ENCODE measurements at places on chromosomes 12 and 14. TPM values are rescaled to one million over a fixed set of nuclear protein-coding genes. Genes with fewer than 3 reads are reported as not detected.

DNA sequence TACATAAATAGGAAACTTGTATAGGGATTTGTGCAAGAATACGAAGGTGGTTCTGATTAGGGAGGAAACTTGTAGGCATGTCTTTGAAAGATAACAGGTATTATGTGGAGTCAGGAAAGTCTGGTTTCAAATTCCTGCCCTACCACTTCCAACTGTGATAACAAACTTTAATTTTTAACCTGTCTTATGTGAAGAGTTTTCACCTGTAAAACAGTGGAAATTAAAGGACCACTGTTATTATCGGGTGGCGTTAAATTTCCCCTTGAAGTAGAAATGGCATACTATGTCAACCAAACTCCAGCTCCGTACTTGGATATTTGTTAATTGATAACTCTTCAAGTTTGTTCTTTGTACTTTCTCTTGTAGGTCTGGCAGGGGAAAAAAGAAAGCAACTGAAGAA lies 6.1 kb downstream of the OR6C1 start:
- DNase-seq = no peak

DNA sequence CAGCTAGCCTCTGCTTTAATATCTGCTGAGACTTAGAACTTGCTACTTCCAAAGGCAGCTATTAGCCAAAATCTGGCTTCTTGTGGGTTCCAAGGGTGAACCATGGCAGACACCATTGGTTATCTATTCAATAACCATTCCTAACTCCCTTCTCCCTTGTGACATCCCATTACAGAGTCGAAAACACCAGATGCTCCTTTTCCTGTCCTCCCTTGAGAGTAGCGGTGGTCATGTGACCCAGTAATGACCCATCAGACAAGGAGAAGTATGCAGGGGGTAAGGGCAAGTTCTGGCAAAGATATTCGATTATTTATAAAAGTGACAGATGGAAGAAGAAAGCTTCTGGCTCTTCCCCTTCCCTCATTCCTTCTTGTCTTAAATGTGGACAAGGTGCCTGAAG lies 20.1 kb downstream of the TGFB3 start:
- DNase-seq = no peak

GRCh38 chr12:21666722-21667121 lies 9.1 kb upstream of the LDHB start:
- no peak for DNase-seq

Gene FAIM2
- total RNA-seq = 1.1 TPM

GRCh38 chr14:70891737-70892136 lies 15.5 kb upstream of the PCNX1 start:
- DNase-seq = no peak

Gene KLHDC2
- total RNA-seq = 30.5 TPM

- DNase-seq = no peak
These were observed 1.3 kb downstream of the ZC3H10 start for GRCh38 chr12:56119361-56119796.

Gene NTS
- 0.46 TPM for total RNA-seq

- no peak for DNase-seq
These were observed 3.6 kb downstream of the ABCD4 start for GRCh38 chr14:74299061-74299545.

GRCh38 chr14:59140106-59140843 lies 48.2 kb upstream of the DAAM1 start:
- no peak for DNase-seq

Gene VWF
- 415 TPM for total RNA-seq

Gene DDX11
- 2.8 TPM for total RNA-seq

DNA sequence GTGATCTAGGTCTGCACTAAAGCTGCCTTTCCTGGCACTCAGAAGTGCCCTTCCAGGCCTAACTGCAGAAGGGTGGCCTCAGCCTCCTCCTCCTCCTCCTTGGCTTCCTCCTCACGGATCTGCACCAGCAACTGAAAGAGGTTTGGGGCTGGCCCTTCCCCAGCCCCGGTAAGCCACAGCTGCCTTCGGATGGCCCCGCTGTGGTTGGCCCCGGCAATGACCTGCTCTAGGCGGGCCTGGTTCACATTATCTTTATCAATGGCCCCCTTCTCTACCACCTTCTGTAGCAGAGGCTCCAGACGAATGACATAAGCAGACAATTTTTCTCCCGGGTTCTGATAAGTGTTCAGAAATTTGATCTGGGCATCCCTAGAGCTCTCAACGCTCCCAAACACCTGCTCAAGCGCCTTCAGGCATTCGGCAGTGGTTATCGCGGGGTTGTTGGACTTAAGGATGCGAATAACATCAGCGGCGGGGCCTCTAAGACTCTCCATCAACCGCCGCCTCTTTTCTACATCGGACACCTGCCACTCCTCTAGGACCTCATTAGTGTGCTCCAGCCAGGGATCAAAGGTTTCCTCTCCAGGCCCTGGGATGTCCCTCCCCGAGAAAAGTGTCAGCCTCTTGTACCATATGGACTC lies 1.5 kb downstream of the PNMA1 start:
- DNase-seq = no peak

DNA sequence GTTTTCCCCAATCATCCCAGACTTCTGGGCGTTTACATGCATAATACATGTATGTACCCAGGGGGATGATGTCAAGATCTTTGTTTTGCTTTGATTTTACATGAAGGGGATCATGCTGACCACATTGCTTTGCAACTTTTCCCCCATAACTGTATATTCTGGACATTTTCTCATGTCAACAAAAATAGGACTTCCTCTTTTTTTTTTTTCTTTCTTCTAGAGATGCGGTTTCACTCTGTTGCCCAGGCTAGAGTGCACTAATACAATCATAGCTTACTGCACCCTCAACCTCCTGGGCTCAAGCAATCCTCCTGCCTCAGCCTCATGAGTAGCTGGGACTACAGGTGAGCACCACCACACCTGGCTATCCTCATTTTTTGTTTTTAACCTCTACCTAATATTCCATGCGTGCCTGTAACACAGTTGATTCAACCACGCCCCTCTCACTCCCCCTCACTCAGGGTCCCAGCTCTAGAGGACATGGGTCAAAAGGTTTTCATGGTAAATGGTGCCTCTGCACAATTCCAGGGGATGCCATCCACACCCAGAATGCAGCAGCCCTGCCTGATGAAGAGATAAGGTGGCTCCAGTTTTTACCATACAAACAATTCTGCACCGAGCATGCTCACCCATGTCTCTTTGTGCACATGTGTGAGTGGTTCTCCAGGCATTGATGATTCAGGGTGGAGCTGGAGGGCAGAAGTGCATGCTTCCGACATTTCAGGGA lies 32.0 kb upstream of the CIPC start:
- no peak for DNase-seq

GRCh38 chr14:20711685-20712084 lies 23.1 kb downstream of the ANG start:
- no peak for DNase-seq

Gene CCDC175
- total RNA-seq = not detected

DNA sequence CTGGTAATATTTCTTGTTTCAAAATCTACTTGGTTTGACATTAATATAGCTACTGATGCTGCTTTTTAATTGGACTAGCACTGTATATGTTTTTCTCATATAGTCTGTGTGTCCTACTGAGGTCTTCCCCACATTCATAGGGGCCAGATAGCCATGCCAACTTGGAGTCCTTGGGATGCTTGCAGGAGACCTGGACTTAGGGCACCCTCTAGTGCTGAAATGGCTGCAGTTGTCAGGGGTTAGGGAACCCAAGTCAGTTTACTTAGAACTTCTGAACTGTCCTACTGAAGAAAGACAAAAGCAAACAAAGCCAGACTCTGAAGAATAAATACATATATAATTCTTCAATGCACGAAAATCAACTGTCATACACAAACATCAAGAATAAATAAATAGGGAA lies 279.9 kb upstream of the SYT1 start:
- DNase-seq = no peak

Gene KRT85
- not detected for total RNA-seq

DNA sequence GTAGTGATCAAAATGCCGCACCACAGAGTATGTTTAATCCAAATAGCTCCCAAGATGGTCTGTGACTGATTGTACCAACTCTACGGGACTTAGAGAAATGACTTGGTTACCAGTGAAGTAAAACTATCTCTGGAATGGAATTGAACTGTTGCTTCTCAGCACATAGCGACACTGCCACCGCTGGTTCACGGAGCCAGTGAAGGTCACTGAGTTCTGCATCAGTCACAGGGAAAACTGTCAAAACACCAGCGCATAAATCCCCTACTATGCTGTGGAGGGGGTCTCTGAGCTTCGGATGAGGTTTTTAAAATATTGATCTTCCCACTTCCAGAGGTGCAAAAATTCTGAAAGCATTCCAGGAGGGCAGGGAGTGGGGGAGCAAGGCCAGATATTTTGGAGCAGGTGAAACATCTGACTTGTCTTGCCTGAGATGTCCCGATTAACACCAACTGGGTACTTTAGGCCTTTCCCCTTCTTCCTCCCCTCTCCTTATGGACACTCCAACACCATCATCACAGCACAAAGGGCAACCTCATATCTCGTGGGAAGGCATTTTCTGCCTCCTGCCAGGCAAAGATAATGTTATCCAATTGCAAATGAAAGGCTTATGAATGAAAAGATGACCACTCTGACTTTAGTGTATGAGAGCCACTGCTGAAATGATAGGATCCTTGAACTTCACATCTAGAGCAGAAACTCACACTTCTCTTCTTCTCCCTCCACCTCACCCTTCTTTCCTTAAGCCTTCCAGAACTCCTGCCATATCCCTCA lies 2.0 kb upstream of the PLXNC1 start:
- no peak for DNase-seq

Gene ADAM20
- 4.1 TPM for total RNA-seq

Gene AMHR2
- 1.3 TPM for total RNA-seq

GRCh38 chr14:65137648-65138307 lies 35.5 kb upstream of the MAX start:
- no peak for DNase-seq

- no peak for DNase-seq
These were observed 73.4 kb downstream of the MNAT1 start for GRCh38 chr14:60807971-60808370.

DNA sequence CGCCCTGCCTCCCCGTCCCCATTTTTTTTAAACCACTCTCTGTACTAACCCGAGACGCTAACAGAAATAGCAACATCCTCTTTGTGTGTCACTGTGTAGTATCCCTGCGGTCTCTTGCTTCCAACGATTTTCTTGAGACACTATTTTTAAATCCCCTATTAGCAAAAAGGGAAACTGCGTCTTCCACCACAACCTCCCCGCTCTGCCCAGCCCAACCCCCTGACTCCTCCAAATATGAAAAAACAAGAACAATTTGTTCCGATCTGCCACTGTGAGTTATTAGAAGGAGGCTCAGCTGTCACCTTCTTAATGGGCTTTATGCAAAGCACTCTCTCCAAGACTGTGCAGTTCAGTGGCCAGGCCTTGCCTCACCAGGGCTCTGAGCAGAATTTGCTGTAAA lies 76.3 kb downstream of the MAP1LC3B2 start:
- DNase-seq = no peak

DNA sequence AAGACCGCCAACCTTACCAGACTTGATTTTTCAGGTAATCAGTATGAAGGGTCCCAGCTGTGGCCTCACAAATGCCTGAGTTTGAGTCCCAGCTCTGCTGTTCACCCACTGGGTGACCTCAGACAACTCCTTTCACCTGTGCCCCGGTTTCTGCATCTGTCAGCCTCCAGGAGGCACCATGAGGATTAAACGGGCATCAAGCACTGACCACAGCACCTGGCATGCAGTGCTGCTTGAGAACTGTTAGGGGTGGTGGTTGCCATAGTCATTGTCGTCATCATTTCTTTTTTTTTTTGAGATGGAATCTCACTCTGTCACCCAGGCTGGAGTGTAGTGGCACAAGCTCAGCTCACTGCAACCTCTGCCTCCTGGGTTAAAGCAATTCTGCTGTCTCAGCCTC lies 57.9 kb downstream of the PHETA1 start:
- DNase-seq = no peak

- no peak for DNase-seq
These were observed 10.0 kb upstream of the NR1H4 start for GRCh38 chr12:100463661-100464060.

DNA sequence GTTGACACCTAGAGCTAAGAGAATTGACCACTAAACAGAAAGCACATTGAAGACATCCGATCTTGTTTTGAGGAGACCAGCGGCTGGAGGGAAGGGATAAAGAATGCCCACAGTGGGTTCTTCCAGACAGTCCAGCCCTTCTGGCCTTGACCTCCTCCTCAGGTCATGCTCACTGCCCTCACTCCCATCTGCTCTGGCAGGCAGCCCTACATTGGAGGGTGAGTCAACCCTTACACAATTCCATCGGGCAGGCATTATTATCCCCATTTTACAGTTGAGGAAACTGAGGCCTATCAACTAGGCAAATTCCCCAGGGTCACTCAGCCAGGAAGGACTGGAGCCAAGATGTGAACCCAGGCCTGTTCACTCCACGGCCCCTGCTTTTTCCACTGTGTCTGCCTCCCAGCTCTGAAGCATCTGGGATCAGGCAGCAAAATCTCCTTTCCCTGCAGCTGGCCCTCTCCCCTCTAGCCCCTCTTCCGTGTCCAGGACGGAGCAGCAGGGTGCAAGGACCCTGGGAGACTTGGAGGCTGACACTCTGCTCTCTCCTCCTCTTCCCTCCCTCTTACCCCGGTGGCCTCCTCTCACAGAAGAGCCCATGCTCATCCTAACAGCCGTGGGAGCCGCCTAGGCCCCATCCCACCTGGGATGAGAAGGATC lies 5.3 kb downstream of the SCNN1A start:
- DNase-seq = no peak

- DNase-seq = no peak
These were observed 3.4 kb downstream of the TAMALIN start for GRCh38 chr12:52010152-52010622.

GRCh38 chr14:104681689-104682074 lies 7.7 kb upstream of the INF2 start:
- DNase-seq = no peak

DNA sequence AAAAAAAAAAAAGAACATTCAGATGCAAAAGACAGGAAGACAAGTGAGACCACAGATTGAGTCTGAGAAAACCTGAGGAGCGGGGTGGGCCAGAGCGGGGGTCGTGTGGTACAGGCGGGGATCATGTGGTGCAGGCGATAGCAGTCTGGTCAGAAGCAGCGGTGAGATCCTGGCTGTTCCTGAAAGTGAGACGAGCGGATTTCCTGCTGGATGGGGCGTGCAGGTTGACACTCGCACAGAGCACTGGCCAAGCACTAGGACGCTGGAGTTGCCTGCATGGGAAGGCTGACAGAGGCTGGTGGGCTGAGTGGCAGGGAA lies 35.7 kb downstream of the CDC42BPB start:
- DNase-seq = no peak

DNA sequence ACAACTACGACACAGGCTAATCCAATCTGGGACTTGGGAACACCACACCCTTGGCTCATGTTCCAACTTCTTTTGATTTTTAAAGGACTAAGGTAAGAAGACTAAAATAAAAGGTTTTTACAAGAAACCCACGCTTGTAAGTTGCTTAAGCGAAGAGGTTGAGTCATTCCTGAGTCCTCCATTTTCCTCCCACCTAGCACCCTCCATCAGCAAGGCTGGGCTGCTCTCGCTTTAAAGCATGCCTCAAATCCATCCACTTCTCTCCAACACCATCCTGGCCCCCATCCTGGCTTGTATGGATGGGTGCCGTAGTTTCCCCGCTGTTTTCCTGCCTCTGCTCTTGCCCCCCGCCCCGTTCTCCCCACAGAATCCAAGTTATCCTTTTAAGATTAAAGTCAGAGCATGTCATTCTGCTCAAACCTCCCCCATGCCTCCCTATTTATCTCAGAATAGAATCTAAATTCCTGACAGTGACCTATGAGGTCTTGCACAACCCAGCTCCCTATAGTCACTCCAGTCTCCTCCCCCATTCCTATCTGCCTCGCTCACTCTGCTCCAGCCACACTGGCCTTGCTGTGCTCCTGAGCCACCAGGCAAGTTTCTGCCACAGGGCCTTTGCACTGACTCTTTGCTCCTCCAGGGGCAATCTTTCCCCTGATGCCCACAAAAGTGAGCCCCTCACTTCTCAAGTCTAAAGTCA lies 34.5 kb downstream of the SCARB1 start:
- no peak for DNase-seq

GRCh38 chr12:47779943-47780504 lies 7.0 kb downstream of the SLC48A1 start:
- no peak for DNase-seq
